CD4-positive, alpha-beta memory T cell (primary cell): ENCODE measurements at places on chromosomes 6 and 20.

- DNase-seq = no peak
Measured at GRCh38 chr20:48691523-48691922, 136.3 kb downstream of the PREX1 start.

GRCh38 chr20:36116807-36117441 lies 37.6 kb upstream of the EPB41L1 start:
- no peak for DNase-seq

- DNase-seq = no peak
Measured at GRCh38 chr6:20640181-20640580, 105.9 kb downstream of the CDKAL1 start.

DNA sequence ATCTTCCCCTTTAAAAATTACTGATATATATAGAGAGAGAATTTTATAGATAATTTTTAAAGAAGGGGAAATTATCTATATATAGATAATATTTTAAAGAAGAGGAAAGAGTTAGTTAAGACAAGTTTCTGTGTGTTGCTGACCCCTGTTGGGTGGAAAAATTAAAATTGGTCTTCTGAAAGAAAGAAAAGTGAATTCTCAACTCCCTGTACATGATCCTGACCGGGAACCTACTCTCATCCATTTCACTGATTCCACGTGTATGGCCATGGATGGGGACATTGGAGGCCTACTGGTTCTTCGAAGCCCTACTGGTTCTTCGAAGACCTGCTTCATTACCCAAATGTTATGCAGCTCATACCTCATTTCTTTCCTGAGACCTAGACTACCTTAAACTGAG lies 53.0 kb upstream of the TCF21 start:
- no peak for DNase-seq

DNA sequence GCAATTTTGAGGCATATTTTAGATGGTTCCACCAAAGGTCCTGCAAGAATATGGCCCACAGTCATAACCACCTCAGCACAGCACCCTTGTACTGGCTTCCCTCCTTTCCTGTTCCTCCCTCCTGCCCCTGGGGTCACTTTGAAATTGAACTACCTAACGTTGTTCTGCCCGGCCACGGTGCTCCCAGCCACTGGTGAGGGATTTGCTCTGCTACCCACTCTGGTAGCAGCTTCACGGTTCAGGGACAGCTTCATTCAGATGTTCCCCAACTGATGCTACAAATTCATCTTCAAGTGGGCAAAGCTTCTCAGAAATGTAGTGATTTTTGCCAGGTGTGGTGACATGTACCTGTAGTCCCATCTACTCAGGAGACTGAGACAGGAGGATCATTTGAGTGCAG lies 7.9 kb upstream of the NELFCD start:
- no peak for DNase-seq

- no peak for DNase-seq
Measured at GRCh38 chr6:143261899-143262436, 188.5 kb downstream of the ADAT2 start.

DNA sequence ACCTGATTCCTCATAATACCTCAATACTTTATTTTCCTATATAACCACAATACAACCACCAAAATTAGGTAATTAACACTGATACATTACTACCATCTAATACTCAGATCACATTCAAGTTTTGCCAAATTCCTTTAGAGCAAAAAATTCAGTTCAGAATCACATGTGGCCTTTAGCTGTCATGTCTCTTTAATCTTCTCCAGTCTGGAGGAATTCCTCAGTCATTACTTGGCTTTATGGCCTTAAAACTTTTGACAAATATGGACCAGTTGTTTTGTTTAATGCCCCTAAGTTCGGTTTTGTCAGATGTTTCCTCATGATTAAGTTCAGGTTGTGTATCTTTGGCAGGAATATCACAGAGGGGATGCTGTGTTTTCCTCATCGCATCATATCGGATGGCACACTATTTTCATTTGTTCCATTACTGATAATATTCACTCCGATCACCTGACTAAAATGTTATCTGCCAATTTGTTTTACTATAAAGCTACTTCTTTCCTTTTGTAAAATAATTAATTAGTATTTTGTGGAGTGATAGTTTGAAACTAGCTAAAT lies 51.2 kb upstream of the AKIRIN2 start:
- DNase-seq = no peak

GRCh38 chr20:8542110-8542486 lies 410.0 kb downstream of the PLCB1 start:
- DNase-seq = no peak

GRCh38 chr6:168301648-168302398 lies 17.8 kb downstream of the DACT2 start:
- no peak for DNase-seq

DNA sequence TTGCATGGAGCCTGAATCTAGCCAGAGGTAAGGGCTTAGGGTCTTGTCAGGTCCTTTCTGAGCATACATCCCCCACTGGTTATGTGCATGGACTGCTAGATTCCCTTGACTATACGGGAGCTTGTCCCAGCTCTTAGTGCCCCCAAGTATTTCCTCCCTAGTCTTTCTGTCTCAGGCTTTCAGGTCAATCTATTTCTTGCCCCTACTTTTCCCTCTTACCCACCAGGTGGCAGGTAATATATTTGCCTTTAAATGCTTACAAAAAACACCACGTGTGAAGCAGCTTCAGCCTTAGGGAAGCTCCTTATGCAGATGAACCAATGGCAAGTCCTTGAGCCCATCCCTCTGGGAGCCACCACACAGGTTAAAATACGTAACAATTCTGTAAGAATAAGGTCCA lies 454.2 kb downstream of the GRIK2 start:
- DNase-seq = no peak

GRCh38 chr20:20201124-20201523 lies 148.8 kb downstream of the CFAP61 start:
- no peak for DNase-seq

- no peak for DNase-seq
Measured at GRCh38 chr20:57139342-57140093, 126.9 kb downstream of the BMP7 start.

GRCh38 chr6:56862415-56863175 lies 92.3 kb upstream of the BEND6 start:
- DNase-seq = no peak

DNA sequence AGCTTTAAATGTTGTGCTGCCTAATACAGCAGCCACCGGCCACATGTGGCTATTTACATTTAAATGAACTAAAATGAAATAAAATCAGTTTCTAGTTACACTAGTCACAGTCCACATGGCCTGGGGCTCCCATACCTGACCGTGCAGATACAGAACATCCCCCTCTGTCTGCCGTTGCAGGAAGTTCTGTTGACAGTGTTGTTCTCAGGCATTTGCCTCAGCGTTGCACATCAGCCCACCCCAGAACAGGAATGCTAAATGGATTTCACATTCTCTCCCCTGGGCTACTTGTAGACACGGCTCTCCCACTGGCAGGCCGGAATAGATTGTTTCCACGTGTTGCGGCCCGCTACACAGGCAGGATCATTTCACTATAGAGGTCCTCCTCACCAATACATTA lies 26.3 kb downstream of the JAG1 start:
- DNase-seq = no peak

- no peak for DNase-seq
Measured at GRCh38 chr6:125445054-125445453, 143.3 kb upstream of the HDDC2 start.

DNA sequence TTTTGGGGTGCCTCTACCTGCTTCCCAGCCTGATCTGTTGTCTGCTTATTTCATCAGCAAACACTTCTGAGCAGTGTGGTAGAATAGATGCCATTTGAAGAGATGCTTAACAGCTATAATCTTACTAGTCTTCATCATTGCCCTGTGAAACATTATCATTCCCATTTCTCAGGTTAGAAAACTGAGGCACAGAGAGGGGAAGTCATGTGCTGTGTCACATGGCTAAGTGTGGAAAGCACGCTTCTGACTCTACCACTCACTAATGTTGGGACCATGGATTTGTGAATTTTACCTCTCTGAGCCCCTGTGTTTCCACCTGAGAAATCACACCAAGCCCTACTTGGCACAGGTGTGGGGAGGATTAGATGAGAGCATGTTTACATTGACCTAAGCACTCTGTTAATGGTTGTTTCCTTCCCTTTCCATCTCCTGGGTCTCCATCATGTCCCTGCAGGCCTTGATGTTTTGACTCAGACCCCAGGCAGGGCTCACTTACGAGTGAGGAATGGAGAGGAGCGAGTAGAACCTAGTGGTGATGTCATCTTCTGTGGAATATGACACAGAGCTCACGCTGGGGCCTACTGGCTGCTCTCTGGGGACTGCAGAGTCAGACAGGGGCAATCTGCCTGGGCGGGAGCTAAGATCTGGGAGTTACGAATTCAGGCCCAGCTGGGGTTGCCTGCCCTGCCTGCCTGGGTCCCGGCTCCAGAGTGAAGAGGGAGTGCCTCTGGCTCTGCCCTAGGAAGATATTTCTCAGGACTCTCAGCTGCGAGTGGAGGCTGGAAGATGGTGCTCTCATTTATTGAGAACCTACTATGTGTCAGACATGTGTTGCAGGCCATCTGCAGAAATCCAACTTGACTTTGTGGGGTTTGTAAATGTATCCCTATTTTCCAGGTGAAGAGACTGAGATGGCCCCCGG lies 64.3 kb downstream of the CDH22 start:
- no peak for DNase-seq

DNA sequence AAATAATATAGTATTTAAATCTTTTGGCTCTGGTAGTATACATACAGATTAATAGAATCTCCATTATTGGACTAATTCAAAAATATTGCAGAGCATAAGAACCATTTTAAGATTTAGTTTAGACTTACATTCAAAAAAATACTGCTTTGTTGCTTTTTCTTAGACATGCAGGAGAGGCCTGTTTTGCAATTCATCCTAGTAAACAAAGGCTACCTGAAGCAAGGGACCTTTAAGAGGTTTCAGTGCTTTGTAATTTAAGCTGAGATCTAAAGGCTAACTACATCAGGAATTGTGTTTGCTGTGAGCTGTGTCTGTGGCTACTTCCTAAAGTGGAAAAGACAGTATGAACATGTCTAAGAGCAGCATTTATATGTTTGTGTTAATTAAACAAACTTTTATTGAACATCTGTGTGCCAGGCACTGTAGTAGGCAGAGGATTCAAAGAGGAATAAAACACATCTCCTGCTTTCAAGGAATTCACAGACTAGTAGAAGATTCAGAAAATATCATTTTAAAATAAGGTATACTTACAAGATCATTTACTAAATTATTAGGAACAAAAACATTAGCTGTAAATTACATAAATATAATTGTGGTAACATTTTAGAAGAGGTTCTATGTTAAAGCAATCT lies 29.1 kb upstream of the CALHM6 start:
- DNase-seq = no peak

DNA sequence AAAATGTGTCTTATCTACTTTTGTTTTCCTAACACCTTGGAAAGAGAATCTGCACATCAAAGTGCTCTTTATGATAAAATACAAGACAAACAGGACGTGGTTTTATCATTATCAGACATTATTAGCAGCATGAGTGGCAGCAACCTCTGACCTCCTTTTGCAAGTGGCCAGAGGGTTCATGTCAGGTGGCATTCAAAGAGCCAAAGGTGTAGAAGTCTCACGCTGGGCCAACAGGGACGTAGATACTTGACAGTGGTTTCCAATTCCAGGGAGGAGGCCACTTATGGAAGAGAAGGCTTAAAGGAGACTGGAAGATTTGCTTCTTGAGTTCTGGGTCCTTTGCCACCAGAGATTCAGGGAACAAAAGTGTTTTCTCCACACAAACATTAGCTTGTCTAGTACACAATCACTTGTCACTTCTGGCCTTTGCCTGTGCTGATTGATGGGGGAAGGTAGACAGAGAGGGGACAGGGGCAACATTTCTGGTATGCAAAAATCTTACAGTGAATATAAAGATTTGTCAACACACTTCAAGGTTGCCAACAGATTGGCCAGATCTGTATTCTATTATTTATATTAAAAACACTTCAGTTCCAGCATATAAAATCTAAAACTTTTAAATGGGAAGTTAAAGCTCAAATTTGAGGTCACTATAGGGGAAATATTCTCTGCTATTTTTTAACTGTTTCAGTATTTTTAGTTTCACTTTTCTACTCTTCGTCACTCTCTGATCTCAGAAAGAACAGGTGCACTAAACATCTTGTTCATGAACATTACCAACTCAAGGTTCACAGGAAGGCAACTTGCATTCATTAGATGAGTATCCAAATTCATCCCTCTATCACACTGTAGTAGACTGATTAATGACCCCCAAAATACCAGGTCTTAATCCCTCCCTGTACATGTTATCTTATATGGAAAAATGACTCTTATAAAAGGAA lies 52.1 kb upstream of the FBXO30 start:
- DNase-seq = peak; percentile 19

DNA sequence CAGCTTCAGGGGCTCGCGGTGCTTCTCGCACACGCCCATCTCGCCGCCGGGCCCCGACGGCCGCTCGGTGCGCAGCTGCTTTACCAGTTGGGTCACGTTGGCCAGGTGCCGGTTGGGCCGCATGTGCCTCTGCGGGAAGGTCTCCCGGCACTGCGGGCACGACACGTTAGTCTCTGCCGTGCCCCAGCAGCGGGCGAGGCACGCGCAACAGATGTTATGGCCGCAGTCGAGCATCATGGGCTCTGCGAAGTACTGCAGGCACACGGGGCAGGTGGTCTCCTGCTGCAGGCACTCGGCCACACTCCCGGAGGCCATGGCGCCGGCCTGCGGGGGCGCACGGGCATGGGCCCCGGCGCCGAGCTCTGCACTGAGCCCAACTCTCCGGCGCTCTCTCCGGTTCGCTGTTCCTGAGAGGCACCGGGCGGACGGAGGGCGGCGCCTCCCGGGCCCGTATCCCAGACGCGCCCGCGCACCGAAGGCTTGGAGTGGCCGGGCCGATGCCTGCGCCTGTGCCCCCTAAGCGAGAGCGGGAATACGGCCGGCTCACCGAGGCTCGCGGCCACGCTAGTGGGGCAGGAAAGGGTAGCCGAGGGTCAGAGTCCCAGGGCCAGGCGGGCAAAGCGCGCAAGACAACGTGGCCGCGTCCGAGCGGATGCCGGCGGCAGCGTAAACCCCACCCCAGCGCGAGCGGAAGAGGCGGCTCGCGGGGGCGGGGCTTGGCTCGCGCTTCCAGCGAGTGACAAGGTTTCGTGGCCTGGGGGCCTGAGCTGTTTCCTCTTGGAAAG lies at the start of gene TRIM27:
TSS of gene TRIM27 (minus strand) at position 668 of the 785 bp plus-strand sequence. CDS start at position 315, 353 bp downstream.
- DNase-seq = peak; percentile 76

DNA sequence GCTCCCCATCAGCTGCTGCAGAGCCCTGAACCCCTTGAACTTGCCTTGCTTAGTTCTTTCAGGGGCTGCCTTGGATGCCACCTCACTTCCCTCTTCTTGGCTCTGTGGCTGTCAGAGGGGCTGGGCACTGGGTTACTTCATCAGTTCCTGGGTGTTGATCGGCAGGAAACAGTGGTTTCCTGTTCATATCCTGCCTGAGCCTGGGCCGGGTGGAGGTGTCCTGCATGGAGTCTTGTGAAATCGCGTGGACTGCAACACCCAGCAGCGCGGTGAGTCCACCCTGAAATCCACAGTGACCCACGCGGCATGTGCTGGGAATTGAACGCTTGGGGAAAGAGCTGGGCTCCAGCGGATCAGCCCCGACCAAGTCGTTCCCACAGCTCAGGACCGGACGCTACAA lies 97.5 kb downstream of the CDH26 start:
- peak; percentile 68 for DNase-seq

GRCh38 chr20:23132293-23132929 lies 46.3 kb upstream of the CD93 start:
- no peak for DNase-seq
